Right hindlimb (tissue), 1 donor: ENCODE measurements at places on chromosomes 11 and 22.

GRCh38 chr11:3188496-3189195, 23.5 kb upstream of the OSBPL5 start:
- DNase-seq: no peak

DNA sequence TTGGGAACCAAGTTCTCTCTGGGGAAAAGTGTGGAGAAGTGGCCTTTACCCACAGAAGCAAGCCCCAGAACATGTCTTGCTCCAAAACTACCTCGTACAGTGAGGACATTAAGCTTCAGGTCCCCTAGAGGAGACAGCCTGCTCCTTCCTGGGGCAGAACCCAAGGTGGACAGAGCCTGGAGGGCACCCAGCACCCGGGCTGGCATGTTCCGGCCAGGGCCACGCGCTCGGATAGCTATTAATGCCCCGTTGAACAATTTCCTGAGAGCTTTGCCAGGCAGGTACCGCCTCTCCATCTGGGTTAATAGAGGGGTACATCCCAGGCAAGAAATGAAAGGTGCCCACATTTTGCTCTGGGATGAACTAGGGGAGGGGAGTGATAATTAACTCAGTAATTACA, 169.0 kb upstream of the GRK3 start:
- no peak for DNase-seq

DNA sequence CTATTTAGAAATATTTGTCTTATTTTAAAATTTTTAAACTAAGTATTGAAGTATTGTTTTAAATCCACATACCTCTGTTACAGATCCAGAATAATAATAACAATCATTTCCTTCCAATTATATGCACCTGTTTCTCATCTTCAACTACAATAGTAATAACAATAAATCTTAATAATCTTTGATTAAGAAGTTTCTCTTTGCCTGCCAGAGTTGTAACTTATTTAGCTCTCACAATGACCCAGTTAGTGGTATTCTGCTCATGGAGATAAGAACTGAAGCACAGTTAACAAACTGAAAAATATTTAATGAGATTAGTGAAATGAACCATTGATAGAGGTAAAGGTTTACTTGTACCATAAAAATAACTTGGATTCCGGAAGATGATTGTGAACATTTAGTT, 796.3 kb downstream of the LUZP2 start:
- DNase-seq: no peak

- DNase-seq: no peak
Measured at GRCh38 chr11:1947592-1948237, 583 bp downstream of the MRPL23 start.

GRCh38 chr11:122098261-122098980, 17.6 kb downstream of the BLID start:
- DNase-seq: no peak

- no peak for DNase-seq
Measured at GRCh38 chr11:11579012-11579988, 42.5 kb downstream of the GALNT18 start.

- no peak for DNase-seq
Measured at GRCh38 chr22:20178075-20178914, 27.4 kb upstream of the CCDC188 start.

GRCh38 chr11:117878939-117879475, 2.5 kb upstream of the FXYD6 start:
- no peak for DNase-seq

GRCh38 chr11:70623906-70624597, 225.7 kb downstream of the CTTN start:
- DNase-seq: no peak

- no peak for DNase-seq
Measured at GRCh38 chr22:49783926-49784629, 43.6 kb downstream of the BRD1 start.

DNA sequence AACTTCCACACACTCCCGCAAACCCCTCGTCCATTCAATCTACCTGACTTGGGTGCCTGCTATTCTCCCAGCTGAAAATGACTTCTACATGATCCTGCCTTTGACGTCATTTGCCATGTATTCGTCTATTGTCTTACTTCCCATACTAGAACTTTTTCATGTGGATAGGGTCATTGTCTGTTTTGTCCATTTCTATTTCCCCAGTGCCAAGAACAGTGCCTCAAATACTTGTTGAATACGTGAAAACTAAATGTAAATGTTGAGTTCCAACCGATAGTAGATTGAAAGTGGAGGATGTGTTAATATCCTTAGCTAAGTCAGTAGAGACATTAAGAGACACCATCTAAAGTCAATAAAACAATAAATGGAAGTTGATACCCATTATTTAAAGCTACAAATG, 935 bp downstream of the TRIM68 start:
- DNase-seq: no peak

- peak; percentile 75 for DNase-seq
Measured at GRCh38 chr22:37559901-37560607, at the start of gene CDC42EP1. Gene CDC42EP1 (plus strand): TSS chr22:37560480. CDS start chr22:37566350, 5,870 bp downstream.

- DNase-seq: no peak
Measured at GRCh38 chr22:37088108-37088605, 21.4 kb downstream of the TMPRSS6 start.

DNA sequence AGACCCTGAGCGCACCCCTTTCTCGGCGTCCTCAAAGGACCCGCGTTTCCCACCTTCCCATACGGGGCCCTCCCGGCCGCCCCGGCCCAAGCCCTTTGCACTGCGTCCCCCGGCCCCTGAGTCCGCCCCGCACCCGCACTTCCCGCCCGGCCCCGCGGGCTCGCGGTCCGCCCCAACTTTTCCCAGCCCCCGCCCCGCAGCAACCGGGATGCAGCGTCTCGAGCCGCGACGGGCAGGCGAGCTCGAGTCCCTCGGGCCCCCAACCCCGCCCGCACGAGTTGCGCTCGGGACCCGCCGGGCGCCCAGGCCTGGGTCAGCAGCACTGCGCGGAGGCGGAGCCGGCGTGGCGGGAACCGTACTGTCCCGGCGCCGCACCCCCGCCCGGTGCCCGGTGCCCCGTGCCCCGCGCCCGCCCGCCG, 371 bp downstream of the SMCO4 start:
- peak; percentile 64 for DNase-seq

GRCh38 chr11:91230647-91231046, 994.0 kb upstream of the FAT3 start:
- DNase-seq: no peak

DNA sequence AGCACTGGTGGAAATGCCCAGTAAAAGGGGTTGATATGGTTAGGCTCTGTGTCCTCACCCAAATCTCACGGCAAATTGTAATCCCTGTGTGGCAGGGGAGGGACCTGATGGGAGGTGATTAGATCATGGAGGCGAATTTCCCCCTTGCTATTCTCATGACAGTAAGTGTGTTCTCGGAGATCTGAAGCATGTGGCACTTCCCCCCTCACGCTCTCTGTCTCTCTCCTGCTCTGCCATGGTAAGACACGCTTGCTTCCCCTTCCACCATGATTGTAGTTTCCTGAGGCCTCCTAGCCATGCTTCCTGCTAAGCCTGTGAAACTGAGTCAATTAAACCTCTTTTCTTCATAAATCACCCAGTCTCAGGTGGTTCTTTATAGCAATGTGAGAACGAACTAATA, 37.4 kb downstream of the PACSIN2 start:
- DNase-seq: no peak

GRCh38 chr11:33507967-33508366, 192.7 kb downstream of the C11orf91 start:
- no peak for DNase-seq

DNA sequence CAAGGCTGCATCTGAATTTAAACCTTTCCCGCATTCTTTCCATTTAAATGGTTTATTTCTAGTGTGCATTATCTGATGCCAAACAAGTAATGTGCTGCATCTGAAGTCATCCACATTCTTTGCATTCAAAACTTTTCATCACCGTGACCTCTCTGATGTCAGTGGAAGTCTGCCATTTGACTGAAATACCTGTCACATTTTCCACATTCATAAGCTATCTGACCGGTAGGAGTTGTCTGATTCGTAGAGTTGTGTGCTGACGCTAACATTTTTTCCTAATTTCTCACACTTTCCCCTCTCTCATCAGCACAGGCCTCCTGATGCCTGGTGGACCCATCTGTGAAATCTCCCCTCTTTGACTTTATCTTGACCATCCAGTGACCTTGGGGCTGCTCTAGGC, 79.9 kb upstream of the BARX2 start:
- no peak for DNase-seq

- no peak for DNase-seq
Measured at GRCh38 chr11:3747704-3748103, 49.6 kb downstream of the NUP98 start.

GRCh38 chr22:35850831-35851230, 133.2 kb downstream of the APOL5 start:
- DNase-seq: peak; percentile 35

DNA sequence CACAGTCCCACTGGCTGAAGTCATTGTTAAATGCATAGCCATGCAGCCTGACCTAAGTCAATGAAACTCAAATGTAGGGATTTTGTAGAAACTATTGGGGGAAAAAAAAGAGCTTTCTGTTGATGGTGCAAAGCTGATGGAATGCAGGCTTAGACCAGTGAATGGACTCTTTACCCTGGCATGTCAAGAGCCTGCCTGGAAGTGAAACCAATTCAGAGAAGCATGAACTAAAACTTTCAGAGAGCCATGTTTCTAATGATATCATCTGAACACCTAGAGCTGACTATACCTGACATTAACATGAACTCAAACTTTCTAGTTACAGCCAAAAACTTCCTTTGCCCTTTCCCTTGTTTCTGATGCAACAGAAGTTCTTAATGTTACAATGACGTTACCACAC, 89.0 kb downstream of the APIP start:
- DNase-seq: no peak

DNA sequence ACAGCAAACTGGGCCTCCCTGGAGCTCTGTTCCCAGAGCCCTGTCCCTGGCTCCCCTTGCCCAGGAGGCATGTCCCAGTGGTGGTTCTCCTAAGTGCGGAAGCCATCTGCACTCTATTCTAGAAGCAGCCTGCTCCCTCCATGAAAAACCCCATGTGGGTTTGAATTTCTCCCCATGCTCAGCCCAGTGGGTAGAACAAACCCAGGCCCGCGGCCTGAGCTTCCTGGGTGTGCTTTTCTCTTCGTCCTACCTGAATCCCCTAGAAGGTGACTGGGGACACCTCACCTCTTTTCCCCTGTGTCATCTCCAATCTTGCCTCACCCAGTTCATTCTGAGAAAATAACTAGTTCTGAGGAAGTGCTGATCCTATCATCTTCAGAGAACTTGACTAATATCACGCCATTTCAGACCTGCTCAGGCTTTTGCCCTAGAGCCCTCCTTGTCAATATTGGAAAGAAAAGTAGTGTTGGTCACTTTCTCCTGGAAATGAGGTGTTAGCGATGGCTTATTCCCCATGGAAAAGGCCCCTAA, 15.9 kb downstream of the IL10RA start:
- DNase-seq: no peak

- peak; percentile 34 for DNase-seq
Measured at GRCh38 chr11:35030716-35031213, 108.2 kb upstream of the CD44 start.

DNA sequence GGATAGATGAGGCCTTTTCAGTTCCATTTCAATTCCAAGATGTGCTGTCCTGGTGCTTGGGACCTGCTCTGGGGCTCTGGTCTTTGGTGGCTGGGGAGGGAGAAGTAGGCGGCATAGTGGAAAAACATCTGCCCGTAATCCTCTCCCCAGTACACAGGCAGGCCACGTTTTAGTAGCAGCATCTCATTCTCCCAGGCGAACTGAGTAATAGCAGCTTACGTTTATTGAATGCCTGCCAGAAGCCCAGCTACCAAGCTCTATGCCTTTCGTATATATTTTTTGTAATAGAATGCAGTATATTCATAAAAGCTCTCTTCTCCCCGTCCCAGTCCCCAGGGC, 11.4 kb downstream of the ACO2 start:
- DNase-seq: peak; percentile 36

- DNase-seq: no peak
Measured at GRCh38 chr11:122235615-122236014, 119.6 kb upstream of the BLID start.

- peak; percentile 35 for DNase-seq
Measured at GRCh38 chr11:32438866-32439489, 3.6 kb upstream of the WT1 start.

GRCh38 chr11:102957953-102958352, 2.4 kb upstream of the MMP13 start:
- DNase-seq: no peak

- DNase-seq: no peak
Measured at GRCh38 chr11:93166862-93167261, 30.9 kb downstream of the SLC36A4 start.

GRCh38 chr11:64845129-64845775, 799 bp upstream of the CDC42BPG start:
- DNase-seq: no peak

DNA sequence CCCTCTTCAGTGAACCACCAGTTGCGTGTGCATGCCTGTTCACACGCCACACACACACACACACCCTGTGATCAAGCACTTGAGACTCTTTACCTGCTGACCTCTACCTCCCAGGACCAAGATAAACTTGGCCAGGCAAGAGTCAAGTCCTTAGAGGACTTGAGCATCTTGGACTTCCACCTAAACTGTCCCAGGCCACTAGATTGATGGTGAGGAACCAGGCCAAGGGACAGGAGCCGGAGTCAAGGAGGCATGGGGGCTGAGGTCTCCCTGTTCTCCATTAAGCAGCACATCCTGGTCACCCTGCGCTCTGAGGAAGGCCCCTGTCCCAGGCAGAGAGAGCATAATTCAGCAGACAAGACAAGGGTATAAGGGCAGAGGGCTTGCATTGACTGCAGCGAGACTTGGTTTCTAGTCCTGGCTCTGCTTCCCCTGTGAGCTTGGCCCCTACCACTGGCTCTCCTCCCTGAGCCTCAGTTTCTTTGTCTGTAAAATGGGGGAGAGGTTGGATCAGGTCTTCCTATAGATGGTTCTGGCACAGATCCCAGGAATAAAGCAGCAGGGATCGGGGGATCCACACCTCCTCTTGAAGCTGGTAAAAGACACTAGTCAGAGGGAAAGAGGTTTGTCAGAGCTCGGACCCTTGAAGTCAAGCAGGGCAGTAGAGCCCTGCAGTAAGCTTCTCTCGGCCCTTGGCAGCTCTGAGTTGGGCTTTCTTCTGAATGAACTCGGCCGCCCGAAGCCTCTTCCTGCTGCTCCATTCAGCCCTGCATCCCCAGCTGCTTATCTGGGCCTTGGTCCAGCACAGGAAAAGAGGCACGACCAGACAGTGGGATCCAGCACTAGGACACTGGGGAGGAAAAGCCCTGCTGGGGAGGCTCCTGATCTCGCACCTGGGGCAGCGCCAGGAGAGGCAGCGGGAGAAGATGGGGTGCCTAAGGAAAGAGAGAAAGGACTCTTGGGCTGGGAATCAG, 2.0 kb downstream of the CREB3L1 start:
- DNase-seq: peak; percentile 89

GRCh38 chr11:5226732-5227310, at the start of gene HBB:
Gene HBB (minus strand): TSS chr11:5227071. CDS start chr11:5227021, 50 bp downstream.
- no peak for DNase-seq
